ENCODE measurements at places on chromosomes 12 and 14.

- DNase-seq = no peak
Measured at GRCh38 chr12:4960547-4960946, 50.8 kb downstream of the KCNA1 start.

- DNase-seq = no peak
Measured at GRCh38 chr12:53208435-53208834, 1.4 kb upstream of the ITGB7 start.

DNA sequence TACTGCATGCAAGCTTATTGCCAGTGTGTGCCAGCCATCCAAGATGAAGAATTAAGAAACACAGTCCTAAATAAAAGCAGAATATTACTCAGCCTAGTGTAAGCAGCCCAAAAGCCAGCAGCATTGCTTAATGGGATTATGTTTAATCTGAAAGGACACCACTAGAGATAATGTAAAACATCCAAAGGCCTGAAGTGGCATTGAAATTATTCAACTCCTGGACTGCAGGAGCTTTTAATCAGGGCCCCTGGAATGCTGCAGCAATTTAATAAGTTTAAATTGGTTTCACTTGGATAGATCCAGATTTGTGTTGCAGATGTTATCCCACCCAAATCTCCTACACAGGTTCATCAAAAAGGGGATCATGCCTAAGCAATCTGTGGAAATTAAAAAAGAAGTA lies 193.0 kb downstream of the C12orf50 start:
- DNase-seq = no peak

GRCh38 chr14:95345032-95345431 lies 25.3 kb upstream of the CLMN start:
- DNase-seq = no peak

- no peak for DNase-seq
Measured at GRCh38 chr12:30466093-30466585, 229.5 kb downstream of the IPO8 start.

DNA sequence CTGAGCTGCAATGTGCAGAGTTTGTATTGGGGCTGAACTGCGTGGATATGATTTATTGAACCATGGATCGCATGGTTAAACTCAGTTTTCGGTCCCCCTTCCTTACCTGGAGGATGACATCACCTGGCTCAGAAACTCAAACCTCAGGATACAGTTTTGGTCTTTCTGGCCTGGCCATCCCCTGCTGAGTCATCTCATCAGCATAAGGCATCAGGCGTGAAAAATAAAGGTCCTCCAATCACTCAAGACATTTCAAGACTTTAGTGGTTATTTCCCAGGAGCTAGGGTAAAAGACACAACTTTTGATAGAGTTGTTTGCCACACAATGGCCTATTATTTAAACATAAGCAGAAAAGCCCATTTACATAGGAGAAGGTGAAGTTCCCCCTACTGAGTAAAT lies 631.1 kb upstream of the TMEM132C start:
- DNase-seq = no peak

DNA sequence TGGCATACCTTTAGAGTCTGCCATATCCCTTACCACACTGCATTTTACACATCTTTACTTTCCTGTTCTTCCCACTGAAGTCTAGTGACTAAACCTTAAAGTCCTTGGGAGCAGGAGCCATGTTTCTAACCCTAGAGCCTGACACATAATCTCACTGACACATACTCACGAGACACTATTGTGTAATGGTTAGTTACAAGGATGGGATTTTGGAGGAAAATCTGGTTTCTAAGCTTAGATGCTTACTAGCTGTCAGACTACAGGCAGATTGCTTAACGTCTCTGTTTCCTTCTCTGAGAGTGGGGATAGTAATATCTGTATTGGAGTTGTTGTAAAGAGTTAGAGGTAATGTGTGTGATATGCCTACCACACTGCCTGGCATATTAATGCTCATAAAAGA lies 6.2 kb upstream of the DYRK4 start:
- DNase-seq = no peak

DNA sequence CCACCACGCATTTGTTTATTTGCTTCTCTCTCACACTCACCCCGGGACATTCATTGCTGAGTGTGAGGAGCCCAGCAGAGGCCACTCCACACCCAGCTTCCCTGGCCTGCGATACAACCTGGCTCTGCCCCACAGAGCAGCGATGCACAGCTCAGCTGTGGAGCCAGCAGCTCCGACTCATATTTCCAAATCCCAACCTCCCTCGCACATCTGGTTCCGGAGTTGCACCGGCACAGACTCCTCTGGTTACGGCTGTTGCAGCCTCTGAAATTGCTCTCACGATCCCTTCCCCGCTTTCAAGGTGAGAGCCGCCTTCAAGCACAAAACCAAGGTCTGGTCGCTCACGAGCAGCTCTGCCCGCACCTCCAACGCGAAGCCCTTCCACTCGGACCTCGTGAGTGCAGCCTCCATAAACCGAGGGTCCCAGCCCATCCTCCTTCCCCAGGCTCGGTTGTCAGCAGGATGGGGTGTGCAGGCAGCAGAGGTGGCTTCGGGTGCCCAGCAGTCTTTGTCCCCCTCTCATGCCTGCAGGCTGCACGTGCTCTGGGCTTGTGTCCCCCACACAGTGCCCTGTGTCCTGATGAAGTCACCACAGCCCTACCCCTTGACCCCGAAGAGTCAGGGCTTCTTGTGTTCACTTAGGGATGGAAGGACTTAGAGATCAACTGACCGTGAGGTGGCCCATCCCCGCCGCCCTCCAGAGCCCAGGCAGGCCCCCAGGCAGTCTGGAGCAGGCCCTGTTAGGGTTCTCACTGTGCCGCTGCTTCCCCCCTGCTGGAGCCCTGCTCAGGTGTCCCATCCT lies 184.3 kb downstream of the ADGRD1 start:
- no peak for DNase-seq

DNA sequence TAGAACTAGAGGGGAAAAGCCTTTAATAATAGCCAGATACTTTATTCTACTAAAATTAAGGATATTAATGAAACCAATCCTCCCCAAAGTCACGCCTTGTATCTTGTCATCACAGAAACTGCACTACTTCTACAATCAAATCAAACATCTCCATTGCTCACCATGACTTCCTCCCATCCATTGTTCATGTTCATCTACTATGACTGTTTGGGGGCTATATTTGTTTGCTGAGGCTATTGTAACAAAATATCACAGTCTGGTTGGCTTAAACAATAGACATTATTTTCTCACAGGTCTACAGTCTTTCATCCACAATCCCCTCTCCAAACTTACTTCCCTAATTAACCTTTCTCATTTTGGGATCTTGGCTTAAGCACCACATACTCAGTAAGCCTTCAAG lies 193.6 kb upstream of the FSCB start:
- DNase-seq = no peak

DNA sequence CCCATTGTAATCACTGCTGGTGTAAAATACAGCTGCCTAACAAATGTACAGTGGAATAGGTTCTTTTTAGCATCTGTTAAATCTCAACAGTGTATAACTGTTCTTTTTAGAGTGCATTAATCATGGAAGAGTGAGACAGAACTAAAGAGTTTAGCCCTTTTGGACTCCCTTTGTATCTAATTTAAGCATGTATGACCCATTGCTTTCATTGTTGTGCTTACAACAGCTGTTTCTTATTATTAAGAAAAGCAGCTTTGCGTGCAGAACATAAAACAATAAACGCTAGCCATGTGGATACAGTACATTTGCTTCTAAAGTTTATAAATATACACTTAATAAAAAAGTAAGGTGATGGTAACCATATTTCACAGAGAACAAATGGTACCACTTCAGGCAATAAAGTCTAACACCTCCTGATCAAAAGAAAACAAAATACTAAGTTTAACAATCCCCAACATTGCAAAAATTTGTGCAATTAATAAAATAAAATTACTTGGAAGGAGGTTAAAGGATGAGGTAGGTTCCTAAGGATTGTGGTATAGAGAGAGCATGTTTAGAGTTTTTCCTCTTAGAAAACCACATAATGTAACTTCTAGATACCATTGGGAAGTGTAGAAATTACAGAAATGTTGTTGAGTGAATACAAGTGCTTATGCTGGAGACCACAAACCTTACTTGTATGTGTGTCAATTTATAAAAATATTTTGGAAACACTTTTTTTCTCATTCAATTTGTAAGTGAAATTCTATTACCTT lies 448.7 kb downstream of the SLC6A15 start:
- no peak for DNase-seq

- no peak for DNase-seq
Measured at GRCh38 chr14:83491091-83491490, 1957.4 kb upstream of the SEL1L start.

- DNase-seq = no peak
Measured at GRCh38 chr12:57621497-57622292, 10.5 kb downstream of the ARHGEF25 start.

DNA sequence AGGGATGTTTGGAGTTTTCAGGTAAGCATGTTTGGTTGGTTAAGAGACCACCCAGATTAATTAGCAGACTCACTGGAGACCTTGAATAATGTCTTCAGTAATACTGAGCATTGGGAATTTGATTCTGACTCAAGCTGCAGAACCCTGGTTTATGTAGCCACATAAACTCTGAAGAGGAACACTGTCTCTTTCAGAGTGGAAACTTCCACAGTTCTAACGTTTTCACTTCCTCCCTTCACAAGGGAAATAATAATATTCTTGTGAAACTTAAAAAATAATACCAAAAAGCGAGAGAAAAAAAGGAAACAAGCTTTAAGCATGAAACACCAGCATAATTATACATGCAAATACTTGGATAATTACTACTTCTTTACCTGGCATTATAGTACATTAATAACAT lies 40.0 kb upstream of the ST8SIA1 start:
- DNase-seq = no peak

DNA sequence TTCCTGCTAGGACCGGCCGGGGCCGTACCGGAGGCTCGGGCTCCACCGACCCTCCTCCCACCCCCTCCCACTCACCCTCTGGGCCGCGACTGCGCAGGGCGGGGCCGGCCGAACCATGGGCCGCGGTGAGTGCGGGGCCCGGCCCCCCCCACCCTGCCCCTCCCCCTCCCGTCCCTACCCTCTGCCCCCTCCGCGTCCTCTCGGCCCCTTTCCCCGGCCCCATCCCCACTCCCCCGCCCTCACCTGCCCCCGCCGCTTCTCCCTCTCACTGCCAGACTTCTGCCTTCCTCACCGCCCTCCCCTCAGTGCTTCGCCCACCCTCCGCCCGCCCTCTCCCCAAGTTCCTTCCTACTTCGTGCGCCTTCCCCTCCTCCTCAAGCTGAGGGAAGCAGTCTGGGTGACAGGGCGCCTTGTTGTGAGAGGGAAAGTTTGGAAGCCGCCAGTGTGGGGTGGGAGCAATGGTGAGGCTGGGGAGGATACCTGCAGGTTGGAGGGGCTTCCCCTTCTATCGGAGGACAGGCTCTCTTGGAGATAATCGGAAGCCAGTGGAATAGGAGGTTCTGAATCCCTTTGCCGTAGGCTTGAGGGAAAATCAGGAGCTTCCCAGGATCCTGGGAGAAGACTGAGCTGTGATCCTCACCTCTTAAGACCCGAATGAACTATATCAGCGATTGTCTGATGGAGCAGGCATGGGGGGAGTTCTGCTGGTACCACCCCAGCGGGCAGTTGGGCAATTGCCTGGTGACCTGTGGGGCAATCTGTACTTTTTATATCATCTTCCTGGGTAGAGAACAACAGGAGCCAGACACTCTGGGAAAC lies 472 bp downstream of the MBD6 start:
- no peak for DNase-seq

GRCh38 chr12:124979568-124979967 lies 9.4 kb downstream of the DHX37 start:
- no peak for DNase-seq

- DNase-seq = no peak
Measured at GRCh38 chr14:99802301-99803105, 9.3 kb downstream of the EML1 start.

DNA sequence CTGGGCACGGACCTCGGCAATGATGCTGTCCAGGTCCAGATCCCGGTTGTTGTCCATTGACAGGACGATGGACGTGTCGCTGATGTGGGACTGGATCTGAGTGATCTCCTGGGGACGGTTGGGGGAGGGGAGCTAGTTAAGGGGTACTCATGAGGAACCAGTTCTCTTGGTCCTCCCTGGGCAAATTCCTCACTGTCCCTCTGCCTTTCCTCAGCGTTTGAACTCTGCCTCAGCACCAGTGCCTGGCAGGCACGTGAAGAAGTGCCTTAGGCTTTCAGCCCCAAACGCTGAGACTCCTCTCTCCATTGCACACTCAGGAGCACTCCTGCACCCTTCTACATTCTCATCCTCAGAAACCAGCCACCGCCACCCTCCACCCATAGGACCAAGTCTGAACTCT lies 9.7 kb downstream of the KRT72 start:
- DNase-seq = no peak

GRCh38 chr12:56160193-56160763 lies 2.1 kb downstream of the MYL6 start:
- DNase-seq = peak; percentile 23

- DNase-seq = no peak
Measured at GRCh38 chr12:12456637-12457036, 99.8 kb downstream of the BORCS5 start.

- DNase-seq = no peak
Measured at GRCh38 chr14:98742001-98742400, 530.0 kb downstream of the BCL11B start.

DNA sequence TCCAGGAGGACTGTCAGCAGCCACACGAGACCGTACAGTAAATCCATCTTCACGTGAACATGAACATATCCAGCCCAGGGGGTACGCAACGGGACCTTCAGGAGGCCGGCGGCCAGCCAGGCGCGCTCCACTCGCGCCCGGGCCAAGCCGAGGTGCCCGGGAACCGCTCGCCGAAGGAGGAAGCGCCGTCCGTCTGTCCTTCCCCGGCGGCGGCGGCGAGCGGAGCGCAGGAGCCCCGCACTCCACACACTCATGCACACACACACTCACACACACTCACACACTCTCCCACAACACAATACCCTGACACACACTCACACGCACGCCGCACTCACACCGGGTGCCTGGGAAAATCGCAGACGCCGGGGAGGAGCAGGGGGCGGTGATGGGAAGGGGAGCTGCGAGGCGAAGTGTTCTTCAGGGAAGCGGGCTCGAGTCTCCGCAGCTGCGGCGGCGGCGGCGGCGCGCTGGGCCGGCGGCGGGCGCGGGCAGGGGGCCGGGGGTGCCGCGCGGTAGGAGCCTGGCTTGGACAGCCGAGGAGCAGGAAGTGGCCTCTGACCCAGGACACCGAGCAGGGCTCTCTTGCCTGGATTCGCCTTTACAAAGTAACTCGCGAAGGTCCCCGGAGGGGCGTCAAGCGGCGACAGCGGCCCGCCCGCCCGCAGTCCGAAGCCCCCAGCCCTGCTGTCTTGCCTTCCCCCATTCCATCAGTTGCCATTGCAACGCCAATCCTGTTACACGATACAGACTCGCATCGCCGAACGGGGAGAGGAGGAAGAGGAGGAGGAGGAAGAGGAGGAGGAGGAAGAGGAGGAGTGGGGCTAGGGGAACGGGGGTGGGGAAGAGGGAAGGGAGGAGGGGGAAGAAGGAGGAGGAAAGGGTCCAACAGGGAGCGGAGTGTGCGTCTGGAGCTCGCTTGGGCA lies 601 bp downstream of the MDGA2 start:
- no peak for DNase-seq

Data from activated CD4-positive, CD25-positive, alpha-beta regulatory T cell (primary cell).